WERI-Rb-1 (cell line): ENCODE measurements at places on chromosomes 7 and 10.

GRCh38 chr10:114051714-114052113, 8.0 kb downstream of the ADRB1 start:
- DNase-seq: no peak

DNA sequence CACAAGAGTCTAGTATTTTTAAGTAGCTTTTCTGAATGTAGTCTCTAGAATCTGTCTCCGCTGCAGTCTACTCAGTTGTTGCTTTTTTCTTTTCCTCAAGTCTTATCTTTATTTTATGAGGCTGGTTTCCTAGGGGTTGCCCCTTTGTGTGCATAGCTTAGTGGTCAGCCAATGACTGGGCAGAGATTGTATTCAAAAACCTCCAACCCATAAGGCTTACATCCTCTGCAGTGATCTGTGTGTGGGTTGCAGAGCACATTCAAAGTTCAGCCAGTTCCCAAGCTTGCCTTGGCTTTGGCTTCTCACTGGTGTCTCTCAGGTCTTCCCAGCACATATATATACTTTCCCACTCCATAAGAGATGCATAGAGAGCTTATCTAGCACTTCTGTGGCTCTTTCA, 160.0 kb upstream of the TCF7L2 start:
- DNase-seq: no peak

DNA sequence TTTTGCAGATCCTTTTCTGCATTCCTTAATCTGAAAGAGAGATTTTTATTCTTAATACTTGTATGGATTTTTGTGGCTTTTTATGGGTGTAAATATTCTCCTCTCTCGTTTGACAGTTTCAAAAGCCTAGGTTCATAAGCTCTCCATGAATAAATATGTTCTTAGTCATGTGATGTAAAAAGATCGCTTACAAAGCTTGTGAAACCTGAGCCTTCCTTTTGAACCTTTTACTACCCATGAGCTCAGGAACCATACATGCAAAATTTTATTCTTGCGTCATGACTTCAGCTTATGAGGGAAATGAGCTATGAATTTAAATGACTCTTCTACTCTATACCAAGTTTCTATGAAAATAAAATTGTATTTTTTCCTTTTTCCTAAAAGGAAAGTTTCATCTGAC, 98.7 kb downstream of the POLL start:
- no peak for DNase-seq

DNA sequence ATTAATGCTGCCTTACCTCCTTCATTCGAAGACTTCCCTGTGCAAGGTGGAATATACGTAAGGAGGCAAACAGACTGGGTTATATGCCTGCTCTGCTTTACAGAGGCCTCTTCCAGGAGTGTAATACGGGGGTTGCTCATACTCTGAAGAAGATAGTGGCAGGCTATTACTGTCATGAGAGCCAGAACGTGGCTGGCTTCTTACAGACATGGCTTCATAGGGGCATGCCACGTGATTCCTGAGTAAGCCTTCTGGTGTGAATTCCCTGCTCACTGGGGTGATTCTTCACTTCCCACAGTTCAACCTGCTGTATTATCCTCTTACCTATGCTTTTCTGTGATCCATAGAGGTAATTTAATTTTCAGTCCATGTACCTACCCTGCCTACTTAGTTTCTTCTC, 141.8 kb downstream of the ST7 start:
- no peak for DNase-seq

- peak; percentile 42 for DNase-seq
Observed at GRCh38 chr10:129719415-129719739, 244.7 kb downstream of the EBF3 start.

DNA sequence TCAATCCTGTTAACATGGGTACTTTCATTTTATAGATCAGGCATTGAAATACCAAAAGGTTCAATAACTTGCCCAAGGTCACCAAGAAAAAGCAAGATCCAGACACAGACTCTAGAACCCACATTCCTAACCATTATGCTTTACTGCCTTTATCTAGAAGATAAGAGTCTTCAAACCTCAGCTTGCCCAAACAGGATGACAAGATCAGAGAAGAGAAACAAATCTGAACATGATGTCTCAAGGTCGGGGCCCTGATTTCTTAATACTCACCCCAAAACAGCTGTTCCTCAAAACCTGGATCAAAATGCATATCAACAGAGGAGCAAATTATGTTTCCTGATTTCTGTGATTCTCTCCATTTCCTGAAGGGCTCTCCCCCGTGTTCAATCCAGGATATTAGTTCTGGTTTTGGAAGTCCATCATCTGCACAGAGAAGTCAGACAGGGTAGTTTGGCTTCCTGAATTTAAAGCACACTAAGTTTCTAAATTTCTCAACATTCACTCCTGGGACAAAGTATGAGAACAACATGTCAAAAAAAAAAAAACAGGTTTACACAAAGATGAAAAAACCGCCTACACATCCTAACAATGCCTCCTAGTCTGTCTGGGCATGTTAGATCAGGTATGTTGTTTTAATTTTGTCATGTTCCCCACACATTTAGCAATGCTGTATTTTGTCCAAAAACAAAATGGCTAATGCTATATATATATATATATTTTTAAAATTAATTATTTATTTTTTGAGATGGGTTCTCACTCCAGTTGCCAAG, 16.2 kb downstream of the ZNF786 start:
- DNase-seq: no peak

DNA sequence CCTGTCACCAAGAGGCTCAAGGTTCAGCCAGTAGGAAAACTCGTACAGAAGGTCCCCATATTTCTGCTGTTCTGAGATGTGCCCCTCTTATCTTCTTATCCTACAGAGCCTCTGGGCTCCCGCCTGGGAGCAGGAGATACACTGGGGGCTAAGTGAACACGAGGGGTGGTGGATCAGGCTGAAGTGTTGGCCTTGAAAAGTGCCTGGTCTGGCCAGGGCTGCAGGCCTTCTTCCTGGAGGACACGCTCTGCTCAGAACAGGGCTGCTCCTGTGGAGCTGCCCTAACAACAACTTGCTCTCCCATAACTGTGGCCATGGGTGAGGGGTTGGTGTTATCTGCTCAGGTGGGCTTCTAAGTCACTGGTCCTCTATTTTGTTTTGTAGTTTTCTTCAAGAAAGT, 33.7 kb downstream of the C10orf120 start:
- DNase-seq: no peak

- no peak for DNase-seq
Observed at GRCh38 chr10:78944723-78945312, 123.9 kb upstream of the ZMIZ1 start.

DNA sequence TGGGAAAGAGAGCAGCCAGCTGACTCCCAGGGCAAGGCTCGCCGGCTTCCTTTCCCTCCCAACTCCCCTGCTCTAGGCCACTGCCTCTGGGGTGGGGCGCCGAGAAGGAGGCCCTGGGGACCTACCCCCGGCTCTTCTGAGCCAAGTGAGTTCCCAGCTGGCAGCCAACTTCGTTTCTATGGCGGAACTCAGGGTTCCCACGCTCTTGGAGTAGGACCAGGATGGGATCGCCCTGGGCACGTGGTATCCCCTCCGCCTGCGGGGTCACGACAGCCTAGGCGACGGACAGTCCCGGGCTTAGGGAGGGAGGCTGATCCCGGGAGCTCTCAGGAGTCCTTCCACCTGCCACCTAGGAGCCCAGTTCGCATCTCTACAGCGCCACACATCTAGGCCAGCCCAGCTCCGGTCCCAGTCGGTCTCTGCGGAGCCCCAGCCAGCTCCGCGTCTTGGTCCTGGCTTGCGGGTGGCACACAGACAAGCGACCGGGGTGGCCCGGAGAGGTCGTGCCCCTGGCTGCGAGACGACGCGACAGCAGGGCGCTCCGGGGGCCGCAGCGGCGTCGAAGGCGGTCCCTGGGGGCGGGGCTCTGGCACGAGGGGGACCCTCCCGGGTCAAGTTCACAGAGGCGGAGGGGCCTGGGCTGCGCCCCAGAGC, 20.5 kb upstream of the GATA3 start:
- no peak for DNase-seq

GRCh38 chr10:100041306-100042002, 31.7 kb upstream of the DNMBP start:
- no peak for DNase-seq

DNA sequence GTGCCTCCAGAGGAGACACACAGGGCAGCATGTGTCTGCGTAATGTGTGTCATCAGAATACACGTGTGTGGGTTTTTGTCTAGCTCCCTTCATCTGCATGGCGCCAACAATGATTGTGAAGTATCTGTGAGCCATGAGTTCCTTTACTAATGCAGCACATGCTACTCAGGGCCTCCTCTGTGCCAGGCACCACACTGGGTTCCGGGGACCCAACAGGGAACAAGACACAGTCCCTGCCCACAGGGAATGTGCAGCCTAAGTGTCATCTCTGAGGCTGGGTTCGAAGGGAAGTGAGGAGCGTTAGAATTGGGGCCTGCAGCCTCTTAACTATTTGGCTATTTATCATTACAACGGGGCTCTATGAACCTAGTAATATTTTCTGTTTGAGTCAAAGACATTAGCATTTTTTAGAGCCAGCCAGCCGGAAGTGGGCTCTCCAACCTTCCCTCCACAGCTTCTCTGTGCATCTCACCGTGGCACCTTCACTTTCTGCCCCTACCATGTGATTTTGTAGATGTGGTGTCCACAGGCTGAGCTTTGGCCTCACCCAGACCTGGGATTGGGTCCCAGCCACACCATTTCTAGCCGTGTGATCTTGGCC, 43.9 kb upstream of the SRGN start:
- no peak for DNase-seq

GRCh38 chr10:44385696-44386441, 972 bp upstream of the CXCL12 start:
- DNase-seq: no peak

DNA sequence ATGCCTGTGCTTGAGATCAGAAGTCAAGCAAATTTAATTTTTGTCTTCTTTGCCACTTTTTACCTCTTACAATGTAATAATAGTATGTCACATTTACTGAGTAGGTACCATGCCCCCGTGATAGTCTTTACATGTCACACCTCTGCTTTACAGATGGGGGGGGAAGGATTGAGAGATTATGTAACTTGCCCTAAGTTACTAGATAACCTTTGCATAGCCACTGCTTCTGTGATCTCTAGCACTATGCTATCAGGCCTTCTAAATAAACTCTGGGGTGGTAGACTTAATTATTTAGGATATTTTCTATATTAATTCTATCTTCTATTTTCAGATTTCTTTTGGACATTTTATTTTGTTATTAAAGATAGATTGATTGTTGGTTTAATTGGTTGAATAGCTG, 514.4 kb downstream of the SUGCT start:
- DNase-seq: no peak

- no peak for DNase-seq
Observed at GRCh38 chr7:110800984-110801383, 289.9 kb upstream of the LRRN3 start.
